Osteoblast (primary cell): ENCODE measurements at places on chromosomes 6 and 20.

GRCh38 chr20:36886859-36887751, 11.2 kb downstream of the TLDC2 start:
- H3K4me1 ChIP-seq: peaks cover 7% of the 10 kb centered on the region
- H3K4me3 ChIP-seq: peak overlapping the region; percentile 58
- H3K27me3 ChIP-seq: peaks cover 4% of the 10 kb centered on the region
- no peak overlapping the region for H3K27ac ChIP-seq
- no peaks in the 10 kb centered on the region for H3K36me3 ChIP-seq
- DNase-seq: peak; percentile 96

- H3K27ac ChIP-seq: no peak overlapping the region
- no peaks in the 10 kb centered on the region for H3K36me3 ChIP-seq
- no peaks in the 10 kb centered on the region for H3K27me3 ChIP-seq
- no peak overlapping the region for H3K4me3 ChIP-seq
Observed at GRCh38 chr6:45807311-45808041, 208.2 kb downstream of the CLIC5 start.

- H3K4me1 ChIP-seq: no peaks in the 10 kb centered on the region
- no peaks in the 10 kb centered on the region for H3K36me3 ChIP-seq
- peak; percentile 60 for DNase-seq
- no peak overlapping the region for H3K4me3 ChIP-seq
- no peak overlapping the region for H3K27ac ChIP-seq
Observed at GRCh38 chr20:57667388-57667787, 42.4 kb downstream of the PMEPA1 start.

DNA sequence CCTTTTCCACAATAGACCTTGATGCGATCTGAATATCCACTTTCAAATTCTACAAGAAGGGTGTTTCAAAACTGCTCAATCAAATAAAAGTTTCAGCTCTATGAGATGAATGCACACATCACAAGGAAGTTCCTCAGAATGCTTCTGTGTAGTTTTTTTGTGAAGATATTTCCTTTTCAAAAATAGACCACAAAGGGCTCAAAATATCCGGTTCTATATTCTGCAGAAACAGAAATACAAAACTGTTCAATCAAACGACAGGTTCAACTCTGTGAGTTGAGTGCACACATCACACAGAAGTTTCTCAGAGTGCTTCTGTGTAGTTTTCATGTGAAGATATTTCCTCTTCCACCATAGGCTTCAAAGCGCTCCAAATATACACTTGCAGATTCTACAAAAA, 293.9 kb upstream of the DEFB115 start:
- H3K36me3 ChIP-seq: no peaks in the 10 kb centered on the region
- no peak overlapping the region for H3K4me3 ChIP-seq
- no peak overlapping the region for H3K27ac ChIP-seq
- DNase-seq: no peak
- H3K27me3 ChIP-seq: no peaks in the 10 kb centered on the region
- no peaks in the 10 kb centered on the region for H3K4me1 ChIP-seq

DNA sequence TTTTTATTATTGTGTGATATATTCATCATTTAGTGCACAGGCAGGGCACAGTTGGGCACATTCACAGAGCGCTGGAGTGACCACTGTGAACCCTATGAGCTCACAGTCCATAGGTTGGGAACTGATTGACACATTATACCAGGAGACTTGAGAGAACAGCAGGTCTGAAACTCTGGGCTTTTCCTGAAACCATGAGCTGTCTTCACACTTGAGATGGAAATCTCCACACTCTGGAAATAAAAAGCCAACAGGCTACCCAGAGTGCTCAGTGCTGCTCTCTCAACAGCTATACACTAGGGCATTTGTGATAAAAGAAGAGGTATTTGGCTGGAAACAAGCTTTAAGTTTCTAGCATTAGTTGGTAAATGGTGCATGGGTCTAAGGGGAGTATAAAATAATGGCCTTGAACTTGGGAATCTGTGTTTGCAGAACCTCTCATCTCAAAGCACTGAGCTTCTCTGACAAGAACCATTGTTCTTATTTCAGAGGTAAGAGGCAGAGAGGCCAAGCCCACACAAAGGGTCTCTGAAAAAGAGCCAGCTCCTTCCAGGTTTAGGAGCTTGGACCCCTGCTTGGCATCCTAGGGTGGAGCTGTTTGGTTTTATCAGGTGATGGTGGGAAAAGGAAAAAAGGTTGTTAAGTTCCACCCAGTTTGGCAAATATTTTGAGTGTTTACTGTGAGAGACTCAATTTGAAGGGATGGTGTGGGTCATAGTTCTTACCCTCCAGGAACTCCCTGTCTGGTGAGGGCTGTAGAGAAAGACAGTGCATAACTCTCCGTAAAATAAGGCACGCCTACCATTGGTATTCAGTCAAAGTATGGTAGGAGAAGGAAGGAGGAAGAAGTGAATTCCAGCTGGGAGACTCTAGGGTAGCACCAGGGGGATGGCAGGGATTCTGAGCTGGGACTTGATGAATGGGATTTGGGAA, 14.5 kb downstream of the CHMP4B start:
- no peaks in the 10 kb centered on the region for H3K27me3 ChIP-seq
- no peaks in the 10 kb centered on the region for H3K36me3 ChIP-seq
- peaks cover 6% of the 10 kb centered on the region for H3K4me1 ChIP-seq

DNA sequence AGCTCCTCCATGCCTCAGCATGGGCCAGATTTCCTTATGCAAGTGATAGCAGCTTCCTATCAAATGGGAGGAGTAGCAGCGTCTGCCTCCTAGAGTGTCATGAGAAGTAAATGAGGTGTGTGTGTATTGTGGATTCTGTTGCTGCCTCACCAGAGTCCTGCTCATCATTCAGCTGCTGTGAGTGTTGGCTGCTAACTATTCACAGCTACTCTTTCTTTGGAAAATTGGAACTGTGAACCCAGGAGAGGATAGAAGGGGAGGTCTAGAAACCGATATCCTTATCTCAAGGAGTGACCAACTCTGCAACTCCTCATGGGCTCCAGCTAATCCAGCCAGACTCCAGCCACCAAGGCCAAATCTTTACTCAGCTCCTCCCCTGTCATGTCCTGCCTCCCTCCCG, 63.3 kb downstream of the TOX2 start:
- no peak overlapping the region for H3K27ac ChIP-seq
- no peak for DNase-seq

GRCh38 chr6:127566651-127567050, 10.3 kb upstream of the C6orf58 start:
- no peak overlapping the region for H3K4me3 ChIP-seq
- no peaks in the 10 kb centered on the region for H3K27me3 ChIP-seq
- no peaks in the 10 kb centered on the region for H3K36me3 ChIP-seq

DNA sequence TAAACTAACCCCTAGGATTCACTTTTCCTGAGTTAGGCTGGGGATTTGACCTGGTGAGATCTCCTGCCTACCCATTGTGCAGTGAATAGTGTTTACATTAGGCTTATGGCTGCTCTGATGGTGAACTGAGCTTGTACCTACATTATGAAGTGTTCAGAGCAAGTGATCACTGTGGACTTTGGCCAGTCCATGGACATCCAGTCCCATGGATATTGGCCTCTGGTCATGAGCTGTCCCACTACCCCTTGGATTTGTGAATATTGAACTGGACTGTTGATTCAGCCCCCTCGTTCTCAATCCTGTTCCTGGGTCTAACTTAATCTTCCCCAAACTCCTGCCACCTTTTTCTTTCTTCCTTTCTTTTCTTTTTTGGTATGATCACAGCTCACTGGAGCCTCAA, 13.8 kb downstream of the ASIP start:
- no peak overlapping the region for H3K4me3 ChIP-seq
- H3K27me3 ChIP-seq: no peaks in the 10 kb centered on the region
- H3K4me1 ChIP-seq: peaks cover 2% of the 10 kb centered on the region
- no peak overlapping the region for H3K27ac ChIP-seq

DNA sequence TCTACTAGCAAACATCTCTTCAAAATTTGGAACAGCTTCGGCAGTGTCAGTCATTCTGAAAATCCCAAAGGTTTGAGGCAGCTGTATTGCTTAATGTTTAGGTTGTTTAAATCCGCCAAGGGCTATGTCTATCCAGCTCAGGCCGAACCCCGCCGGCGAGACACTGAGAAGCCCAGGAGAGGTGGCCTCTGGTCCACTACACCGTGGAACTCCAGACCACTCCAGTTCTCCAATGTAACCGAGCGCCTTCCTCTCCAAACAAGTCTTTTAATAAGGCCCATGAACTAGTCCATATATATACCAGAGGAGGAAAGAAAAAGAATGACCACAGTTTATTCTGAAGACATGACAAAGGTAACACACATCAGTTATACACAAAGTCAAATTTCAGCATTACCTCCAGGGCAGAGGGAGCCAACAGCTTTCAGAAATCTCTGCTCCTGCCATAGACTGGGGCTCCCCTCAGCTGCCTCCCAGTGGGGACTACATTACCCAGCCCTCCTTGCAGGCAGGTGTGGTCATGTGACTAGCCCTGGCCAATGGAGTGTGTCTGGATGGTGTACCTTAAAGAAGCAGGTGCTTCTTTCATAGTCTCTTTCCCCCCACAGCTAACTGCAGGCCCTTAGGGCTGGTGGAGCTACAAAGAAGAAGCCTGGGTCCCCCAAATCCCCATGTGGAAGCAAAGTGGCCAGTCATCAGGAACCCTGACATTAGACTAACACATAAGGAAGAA, at the start of gene RAMACL:
Gene RAMACL (minus strand): TSS at position 255 of the 733 bp plus-strand sequence. CDS start 201 bp downstream, at position 54.
- H3K4me3 ChIP-seq: no peak within 1 kb of the TSS
- peaks cover 32% of the 10 kb centered on the region for H3K4me1 ChIP-seq
- no peaks in the 10 kb centered on the region for H3K27me3 ChIP-seq
- no peak within 1 kb of the TSS for H3K27ac ChIP-seq

DNA sequence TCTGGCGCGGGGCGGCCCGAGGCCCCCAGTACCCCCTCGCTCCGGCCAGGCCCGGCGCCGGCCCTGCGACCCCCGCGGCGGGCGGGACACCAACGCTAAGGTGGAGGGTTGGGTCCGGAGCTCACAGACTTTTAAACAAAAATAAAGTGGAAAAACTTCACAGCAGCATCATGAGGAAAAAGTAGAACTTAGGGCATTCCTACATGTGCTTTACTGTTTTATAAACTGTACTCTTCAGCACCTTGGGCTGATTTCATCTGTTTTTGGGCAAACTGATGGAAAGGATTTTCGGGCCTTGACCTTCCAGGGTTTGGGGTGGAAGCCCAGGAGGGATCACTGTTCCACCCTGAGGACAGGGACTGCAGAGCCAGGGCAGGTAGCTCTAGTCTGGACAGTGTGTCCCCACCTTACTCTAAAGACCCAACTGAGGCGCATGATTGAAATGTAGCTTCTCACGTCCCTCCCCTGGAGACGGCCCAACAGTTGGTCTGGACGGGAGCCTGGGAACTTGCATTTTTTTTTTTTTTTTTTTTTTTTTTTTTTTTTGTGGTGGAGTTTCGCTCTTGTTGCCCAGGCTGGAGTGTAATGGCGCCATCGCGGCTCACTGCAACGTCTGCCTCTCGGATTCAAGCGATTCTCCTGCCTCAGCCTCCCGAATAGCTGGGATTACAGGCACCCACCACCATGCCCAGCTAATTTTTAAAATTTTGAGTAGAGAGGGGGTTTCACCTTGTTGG, 740 bp downstream of the NELFCD start:
- H3K4me3 ChIP-seq: peak overlapping the region; percentile 70
- no peak overlapping the region for H3K27ac ChIP-seq
- peaks cover 8% of the 10 kb centered on the region for H3K36me3 ChIP-seq
- no peaks in the 10 kb centered on the region for H3K4me1 ChIP-seq

GRCh38 chr6:170162011-170162774, 128.7 kb downstream of the DLL1 start:
- no peaks in the 10 kb centered on the region for H3K36me3 ChIP-seq
- H3K27me3 ChIP-seq: no peaks in the 10 kb centered on the region
- no peak overlapping the region for H3K4me3 ChIP-seq
- H3K27ac ChIP-seq: no peak overlapping the region
- H3K4me1 ChIP-seq: no peaks in the 10 kb centered on the region
- peak; percentile 80 for DNase-seq

- H3K27ac ChIP-seq: no peak overlapping the region
- peak; percentile 39 for DNase-seq
- peaks cover 27% of the 10 kb centered on the region for H3K4me1 ChIP-seq
- no peak overlapping the region for H3K4me3 ChIP-seq
Observed at GRCh38 chr6:12344961-12345693, 55.0 kb downstream of the EDN1 start.

GRCh38 chr6:90465686-90466085, 121.2 kb downstream of the MAP3K7 start:
- no peak overlapping the region for H3K27ac ChIP-seq
- H3K4me1 ChIP-seq: peaks cover 4% of the 10 kb centered on the region
- H3K27me3 ChIP-seq: peaks cover 7% of the 10 kb centered on the region
- H3K4me3 ChIP-seq: no peak overlapping the region
- H3K36me3 ChIP-seq: no peaks in the 10 kb centered on the region

DNA sequence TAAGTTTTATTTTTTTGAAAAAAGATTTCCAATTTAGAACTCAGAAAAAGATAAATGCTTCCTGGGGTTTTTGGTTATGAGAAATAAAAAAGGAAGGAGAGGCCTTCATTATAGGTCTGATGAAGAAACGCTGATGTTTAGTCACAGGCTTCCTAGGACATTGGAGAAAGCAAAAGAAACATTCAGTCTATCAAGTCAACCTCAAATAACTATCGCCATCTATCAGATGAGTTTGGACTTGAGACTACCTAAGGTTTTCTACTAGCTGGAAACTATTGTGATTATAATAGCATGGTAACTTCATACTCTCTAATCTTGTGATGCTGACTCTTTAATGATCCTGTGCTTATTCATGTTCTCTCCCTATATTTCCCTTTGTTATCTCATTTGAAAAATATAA, 171.3 kb downstream of the TPBG start:
- H3K36me3 ChIP-seq: no peaks in the 10 kb centered on the region
- no peaks in the 10 kb centered on the region for H3K27me3 ChIP-seq
- no peak overlapping the region for H3K4me3 ChIP-seq
- no peak overlapping the region for H3K27ac ChIP-seq
- no peak for DNase-seq
- no peaks in the 10 kb centered on the region for H3K4me1 ChIP-seq

- DNase-seq: no peak
- H3K27me3 ChIP-seq: no peaks in the 10 kb centered on the region
- H3K4me1 ChIP-seq: no peaks in the 10 kb centered on the region
- no peak overlapping the region for H3K4me3 ChIP-seq
- H3K27ac ChIP-seq: no peak overlapping the region
Observed at GRCh38 chr20:8995761-8996160, 73.1 kb upstream of the PLCB4 start.

GRCh38 chr20:51017251-51017650, 5.7 kb downstream of the KCNG1 start:
- no peak for DNase-seq
- H3K36me3 ChIP-seq: no peaks in the 10 kb centered on the region
- no peak overlapping the region for H3K4me3 ChIP-seq
- no peaks in the 10 kb centered on the region for H3K27me3 ChIP-seq
- H3K27ac ChIP-seq: no peak overlapping the region
- peaks cover 15% of the 10 kb centered on the region for H3K4me1 ChIP-seq

DNA sequence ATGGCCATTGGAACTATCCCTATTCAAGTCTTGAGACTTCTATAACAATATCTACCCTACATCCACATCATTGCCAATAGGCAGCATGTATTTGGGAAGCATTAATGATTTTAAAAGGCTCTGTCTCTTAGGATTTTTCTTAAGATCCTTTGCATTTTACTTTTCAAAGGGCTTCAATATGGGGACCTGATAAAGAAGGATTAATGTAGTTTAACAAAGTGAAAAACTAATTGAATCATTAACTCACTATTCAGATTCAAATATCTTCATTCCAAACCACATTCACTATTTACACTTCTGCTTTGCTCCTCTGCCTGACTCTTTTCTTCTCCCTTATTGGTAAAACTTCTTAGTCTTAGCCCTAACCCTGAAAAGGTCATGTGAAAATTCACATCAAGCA, 333.0 kb downstream of the EPHA7 start:
- no peak for DNase-seq
- H3K4me1 ChIP-seq: no peaks in the 10 kb centered on the region
- no peak overlapping the region for H3K4me3 ChIP-seq
- H3K36me3 ChIP-seq: no peaks in the 10 kb centered on the region
